ENCODE measurements at places on chromosomes 13 and 19.

DNA sequence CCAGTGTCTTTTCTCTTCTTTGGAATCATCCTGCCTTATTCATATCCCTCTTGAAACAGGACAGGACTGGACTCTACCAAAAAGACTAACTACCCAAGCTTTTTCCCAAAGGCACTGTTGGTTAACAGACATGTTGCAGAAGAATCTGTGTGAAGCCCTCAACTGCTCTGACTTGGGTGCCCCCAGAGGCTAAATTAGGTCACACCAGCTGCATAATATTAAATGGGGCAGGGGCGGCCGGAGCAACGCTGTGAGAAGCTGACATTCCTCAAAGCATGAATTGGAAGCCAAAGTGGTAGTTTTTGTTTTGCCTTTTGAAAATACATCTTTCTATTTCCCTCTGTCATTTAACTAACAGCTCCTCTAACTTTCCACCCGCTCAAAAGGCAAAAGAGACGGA lies 185.9 kb downstream of the LHFPL6 start:
- DNase-seq, result no peak

DNA sequence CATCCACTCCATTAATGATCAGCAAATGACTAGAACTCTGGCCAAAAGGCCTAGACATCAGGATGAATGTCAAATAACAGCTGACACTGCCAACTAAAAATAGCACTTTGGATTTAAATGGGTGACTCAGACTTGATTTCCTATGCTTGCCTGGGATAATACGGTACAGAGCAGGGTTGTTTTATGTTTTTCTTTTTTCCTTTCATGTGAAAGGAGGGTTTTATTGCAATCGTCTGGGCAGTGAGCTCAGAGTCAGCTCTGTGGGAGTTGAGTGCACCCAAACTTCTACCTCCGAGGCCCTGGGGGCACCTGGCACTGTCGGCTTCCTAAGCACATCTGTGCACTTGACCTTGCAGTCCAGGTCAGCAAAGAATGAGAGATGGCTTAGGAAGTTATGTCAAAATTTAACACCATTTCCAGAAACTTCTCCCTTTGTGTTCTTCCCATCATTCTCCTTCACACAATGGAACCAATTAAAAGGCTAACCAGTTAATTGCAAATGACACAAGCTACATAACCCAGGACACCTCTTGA lies 134.1 kb downstream of the LACC1 start:
- DNase-seq, result no peak

- no peak for DNase-seq
Measured at GRCh38 chr13:21823949-21824348, 153.1 kb downstream of the FGF9 start.

DNA sequence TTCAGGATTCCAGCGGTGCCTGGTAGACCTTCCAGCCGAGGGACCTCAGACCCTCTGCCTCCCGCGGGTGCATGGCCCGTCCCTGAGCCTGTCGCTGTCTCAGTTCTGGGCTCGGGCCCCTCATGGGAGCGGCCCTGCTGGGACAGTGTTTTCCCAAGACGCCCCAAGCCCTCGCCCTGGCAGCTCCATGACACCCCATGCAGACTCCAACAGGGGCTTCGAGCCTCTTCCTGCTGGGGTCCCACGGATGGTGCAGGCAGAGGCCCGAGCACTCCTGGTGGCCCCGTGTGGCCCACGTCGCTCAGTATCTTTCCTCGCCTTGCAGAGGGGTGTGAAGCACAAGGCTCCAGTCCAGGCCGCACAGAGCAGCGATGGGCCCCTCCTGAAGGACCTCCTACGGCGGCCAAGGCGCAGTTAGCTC lies 88.8 kb upstream of the MCF2L start:
- DNase-seq, result no peak

Measured in activated T-helper 1 cell treated with anti-CD3 and anti-CD28 coated beads, Interleukin-2, amount 50 U/mL, for 16 hours (primary cell).